Psoas muscle (tissue), 8 donors: ENCODE measurements at places on chromosomes 1 and 21.

- no peak for DNase-seq
Measured at GRCh38 chr1:234396092-234396491, 22.8 kb downstream of the COA6 start.

DNA sequence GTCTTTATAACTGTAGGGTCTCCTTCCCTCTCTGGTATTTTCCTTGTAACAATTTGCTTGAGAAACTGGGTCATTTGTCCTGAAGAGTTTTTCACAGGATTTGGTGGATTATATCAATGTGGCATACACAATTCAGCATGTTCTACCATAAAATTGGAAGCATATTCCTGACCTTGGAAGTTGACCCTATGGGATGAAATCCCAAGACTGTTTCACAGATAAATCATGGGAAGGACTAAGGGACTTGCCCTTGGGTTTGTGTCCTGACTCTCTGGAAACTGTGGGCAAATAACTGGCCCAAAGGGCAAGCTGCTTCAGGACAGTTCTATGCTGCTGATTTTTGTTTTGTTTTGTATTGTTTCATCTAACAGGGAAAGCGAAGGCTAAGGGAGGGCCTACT is 255.6 kb downstream of the TM2D1 start:
- no peak for DNase-seq

DNA sequence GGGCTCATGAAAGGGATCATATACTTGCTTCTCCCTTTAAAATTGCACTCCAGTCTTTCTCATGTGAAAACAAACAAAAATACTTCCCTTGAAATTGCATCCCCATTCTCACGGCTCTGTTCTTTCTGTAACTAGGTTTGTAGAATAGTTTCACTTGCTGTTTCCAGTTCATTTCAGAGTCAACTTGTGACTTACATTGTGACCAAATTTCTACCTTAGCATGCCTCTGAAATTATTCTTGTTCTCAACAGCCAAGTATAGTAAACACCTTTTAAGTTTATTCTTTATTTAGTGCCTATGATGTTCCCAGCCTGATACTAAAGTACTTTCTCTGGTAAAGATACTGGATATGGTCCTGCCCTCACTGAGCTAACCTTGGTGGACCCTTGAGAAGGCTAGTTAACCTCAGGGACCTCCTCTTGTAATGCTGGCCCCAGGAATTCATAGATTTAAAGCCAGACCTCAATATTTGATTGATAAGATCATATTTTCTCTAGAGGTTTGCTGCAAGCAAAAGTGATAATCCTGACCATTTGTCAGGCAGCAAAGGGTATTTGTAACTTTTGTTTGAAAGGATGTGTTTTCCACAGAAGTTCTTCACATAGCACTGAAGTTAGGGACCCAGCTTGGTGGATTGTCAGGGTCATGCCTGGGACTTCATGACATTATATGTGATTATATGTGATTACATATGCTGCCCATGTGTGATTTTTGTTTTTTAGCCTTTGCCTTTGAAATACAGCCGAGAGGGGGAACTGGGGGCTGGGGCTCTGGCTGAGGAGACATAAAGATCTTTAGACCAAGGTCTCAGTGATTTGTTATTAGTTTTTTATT is 29.6 kb downstream of the VANGL2 start:
- DNase-seq = no peak

DNA sequence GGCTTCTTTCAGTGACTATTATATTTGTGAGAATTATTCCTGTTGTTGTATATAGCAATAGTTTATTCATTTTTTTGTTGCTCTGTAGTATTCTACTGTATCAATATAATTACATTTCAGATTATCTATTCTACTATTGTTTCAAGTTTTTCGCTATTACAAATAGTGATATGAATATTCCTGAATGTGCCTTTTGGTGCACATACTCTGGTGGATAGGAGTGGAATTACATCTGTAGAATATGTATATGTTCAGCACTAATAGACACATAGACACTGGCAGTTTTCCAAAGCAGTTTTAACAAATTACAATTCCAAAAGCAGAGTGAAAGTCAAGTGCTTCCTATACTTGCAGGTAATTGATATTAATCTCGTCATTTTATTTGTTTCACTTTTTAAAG is 696.2 kb upstream of the PRMT6 start:
- DNase-seq = no peak

GRCh38 chr1:54199765-54200518 is at the start of the genes CYB5RL and MRPL37:
TSS of gene CYB5RL (minus strand) at chr1:54200030. CDS start at chr1:54195616, 4,414 bp downstream.
TSS of gene MRPL37 (plus strand) at chr1:54200167. CDS start at chr1:54200244, 77 bp downstream.
- DNase-seq = peak; percentile 88

DNA sequence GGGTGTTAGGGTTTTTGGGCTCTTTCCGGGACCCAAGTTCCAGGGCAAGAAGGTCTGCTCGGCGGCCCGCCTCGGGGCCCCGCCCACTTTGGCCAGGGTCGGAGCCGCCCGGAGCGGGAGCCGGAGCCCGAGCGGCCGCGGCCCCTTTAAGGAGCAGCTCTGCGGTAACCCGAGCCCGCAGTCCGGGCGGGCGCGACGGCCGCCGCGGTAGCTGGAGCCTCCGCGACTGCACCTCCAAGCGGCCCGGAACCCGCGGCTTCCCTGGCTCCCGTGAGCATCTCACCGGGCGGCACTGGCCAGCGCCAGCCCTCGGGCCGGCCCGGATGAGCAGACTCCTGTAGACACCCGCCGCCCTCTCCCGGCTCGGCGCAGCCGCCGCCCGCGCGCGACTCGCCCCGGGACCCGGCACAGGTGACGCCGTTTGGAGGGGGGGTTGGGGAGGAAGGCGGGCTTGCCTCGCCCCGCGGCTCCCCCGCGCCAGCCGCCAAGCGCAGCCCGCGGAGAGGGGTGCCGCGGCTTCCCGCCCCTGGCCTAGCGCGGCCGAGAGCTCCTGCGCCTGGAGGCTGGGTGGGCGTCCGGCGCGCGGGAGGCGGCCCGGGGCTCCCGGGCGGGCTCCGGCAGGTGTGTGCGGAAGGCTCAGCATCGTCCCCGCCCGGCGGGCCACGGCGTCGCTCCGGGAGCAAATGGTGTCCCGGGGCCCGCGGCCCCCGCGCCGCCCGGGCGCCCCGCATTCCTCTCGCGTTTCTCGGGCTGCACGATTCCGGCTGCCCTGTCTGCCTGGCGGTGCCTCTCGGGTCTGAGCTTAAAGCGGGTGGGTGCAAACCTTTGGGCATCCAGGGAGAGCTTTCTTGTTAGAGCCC is at the start of gene TLCD4:
TLCD4 (plus strand) TSS at position 149 of the 860 bp plus-strand sequence. CDS start 26,547 bp downstream, outside the sequence.
- peak; percentile 70 for DNase-seq

DNA sequence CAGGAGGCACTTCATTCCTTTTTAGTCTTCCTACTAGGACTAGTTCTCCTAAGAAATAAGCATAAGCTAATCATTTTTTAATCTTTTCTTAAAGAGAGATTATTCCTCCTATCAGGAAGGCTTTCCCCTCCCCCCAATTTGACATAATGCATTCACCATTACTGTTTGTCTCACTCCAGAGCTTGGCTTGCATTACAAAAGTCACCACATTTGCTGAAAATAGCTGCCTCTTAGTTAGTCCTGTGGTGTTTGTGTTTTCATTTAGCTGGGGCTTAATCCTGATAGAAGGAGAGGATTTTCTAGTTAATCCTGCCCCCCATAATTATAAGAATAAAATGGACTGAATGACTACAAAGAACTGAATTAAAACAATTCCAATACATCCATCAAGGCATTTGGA is 307.1 kb upstream of the RRP15 start:
- DNase-seq = no peak

DNA sequence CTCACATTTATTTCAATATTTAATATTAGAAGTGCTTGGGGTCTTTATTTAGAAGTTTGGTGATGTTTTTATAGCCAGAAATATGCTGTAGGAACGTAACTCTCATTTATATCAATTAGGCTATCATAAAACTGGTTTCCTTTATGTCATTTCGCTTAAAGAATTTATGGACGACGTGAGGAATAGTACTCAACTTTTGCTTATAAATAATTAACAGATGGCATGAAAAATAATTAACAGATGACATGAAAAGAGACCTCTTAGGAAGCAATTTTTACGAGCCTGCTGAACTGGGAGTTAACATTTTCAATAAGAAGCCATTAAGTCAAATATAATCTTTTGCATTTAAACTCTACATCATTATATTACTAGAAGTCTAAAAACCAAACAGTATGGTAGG is 123.5 kb downstream of the OLFML2B start:
- DNase-seq = no peak
